Activated gamma-delta T cell treated with Interleukin-2 at 50 U/mL for 16 hours (primary cell): ENCODE measurements at places on chromosomes 7 and 10.

DNA sequence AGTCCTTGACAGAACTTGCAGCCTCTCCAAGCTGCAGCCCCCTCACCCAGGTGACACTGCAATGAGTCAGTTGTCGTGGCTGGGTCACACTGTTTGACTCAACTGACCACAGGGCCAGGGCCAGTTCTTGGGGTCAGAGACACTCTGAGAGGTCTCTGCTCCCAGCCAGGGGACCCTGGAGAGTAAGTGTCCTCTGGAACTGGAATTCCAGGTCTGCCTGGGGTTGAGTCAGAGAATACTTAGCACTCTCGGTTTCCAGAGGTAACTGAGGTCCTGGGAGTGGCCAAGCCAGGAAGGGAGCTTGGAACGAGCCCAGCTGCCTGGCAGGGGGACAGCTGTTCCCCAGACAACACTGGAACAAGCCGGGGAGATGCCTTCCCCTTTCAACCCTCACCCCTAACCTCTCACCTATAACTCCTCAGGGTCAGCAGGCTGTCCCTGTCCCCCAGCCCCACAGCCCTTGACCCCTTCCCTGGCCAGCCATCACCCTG is 2.2 kb upstream of the MYL10 start:
- no peak for DNase-seq

DNA sequence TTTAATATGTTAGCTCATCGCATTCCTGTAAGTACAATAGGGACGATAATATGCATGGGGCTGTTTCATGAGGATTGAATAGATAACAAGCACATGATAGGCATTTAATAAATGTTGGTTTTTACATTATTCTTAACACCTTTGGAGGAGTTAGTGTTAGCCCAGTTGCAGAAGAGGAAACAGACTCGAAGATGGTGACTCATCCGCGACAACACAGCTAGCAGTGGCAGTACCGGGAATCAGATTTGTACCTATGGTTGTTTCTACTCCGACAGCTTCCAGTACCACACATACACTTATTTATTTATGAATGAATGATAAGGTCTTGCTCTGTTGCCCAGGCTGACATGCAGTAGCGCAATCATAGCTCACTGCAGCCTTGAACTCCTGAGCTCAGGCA is 2.9 kb downstream of the LRMDA start:
- DNase-seq = no peak

GRCh38 chr10:30756151-30756550 is 126.6 kb upstream of the LYZL2 start:
- DNase-seq = no peak

GRCh38 chr7:154698726-154699291 is 304.1 kb downstream of the PAXIP1 start:
- no peak for DNase-seq

- DNase-seq = no peak
Observed at GRCh38 chr7:148382596-148382995, 208.0 kb upstream of the C7orf33 start.

DNA sequence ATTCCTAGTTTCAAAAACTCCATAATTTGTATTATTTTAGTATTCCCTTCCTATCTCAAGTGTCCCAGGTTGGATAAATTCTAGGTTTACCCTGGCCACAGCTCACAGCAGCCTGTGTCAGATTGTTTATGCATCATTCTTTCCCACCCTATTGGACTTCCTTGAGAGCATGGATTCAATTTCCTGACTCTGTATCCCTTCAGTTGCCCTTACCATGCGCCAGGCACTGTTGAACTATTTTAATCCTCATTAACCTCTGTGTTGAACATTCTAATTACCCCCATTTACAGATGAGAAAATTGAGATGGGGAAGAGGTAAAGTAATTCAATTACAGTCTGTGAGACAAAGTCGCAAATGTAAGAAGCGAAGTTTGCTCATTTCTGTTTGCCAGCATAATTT is 58.8 kb downstream of the STEAP1B start:
- no peak for DNase-seq

GRCh38 chr7:68866200-68866570 is 732.1 kb upstream of the AUTS2 start:
- no peak for DNase-seq

- no peak for DNase-seq
Observed at GRCh38 chr7:26685606-26686005, 178.8 kb downstream of the SKAP2 start.

DNA sequence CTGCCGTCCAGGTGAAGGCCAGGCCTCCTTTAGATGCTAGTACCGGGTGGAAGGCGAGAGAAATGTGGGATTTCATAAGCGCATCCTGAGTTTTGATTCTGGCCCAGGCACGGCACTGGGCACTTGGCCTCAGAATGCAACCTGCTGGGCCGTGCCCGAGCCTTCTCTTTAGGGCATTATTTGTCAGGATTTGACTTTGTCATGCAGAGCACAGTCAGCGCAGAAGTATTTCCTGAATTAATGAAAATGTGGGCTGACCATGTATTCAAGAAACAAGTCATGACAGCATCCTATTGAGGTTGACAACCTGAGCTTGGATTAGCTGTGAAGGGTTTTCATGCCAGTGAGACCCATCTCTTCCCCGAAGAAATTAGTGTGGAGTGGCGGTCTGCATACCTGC is 34.4 kb downstream of the RCC1L start:
- no peak for DNase-seq

DNA sequence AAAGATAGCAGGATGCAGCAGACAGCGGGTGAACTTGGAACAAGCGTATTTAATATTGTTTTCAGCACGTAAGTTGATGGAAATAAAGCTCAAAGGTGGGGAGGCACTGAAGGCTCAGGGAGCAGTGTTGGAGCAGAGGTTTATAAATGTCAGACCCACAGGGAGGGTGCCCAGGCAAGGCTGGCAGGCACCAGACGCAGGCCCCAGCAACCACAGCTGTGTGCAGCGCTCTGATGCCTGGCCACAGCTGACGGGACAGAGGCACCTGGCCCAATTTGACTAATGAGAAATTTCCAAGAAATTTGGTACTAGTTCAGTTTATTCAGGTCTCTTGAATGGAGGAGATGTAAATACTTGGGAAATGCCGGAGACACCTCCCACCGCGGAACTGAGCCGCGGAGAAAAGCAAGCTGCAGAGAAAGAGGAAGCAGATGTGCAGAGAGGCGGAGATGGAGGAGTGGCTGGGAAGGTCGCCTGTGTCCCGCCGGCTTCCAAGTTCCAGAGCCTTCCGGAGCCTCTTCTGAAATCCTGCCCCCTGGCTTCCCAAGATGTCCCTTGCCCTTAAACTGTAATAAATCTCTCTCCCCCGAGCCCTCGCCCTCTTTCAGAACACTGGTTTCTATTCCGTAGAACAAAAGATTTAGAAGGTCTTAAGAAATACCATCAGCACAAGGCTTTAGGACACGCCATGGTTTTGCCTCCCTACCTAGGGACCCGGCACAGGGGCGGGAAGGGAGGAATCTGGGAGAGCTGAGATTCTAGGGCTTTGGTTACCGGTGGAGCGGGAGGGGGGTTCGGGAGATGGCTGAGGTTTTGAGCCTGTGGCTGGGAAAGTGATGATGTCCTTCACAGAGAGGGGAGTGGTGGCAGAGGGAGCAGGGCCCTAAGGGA is 38.4 kb upstream of the PLXNA4 start:
- no peak for DNase-seq

- no peak for DNase-seq
Observed at GRCh38 chr7:30750683-30751650, 968 bp upstream of the INMT start.

GRCh38 chr7:50394315-50394714 is 55.8 kb downstream of the FIGNL1 start:
- DNase-seq = no peak

DNA sequence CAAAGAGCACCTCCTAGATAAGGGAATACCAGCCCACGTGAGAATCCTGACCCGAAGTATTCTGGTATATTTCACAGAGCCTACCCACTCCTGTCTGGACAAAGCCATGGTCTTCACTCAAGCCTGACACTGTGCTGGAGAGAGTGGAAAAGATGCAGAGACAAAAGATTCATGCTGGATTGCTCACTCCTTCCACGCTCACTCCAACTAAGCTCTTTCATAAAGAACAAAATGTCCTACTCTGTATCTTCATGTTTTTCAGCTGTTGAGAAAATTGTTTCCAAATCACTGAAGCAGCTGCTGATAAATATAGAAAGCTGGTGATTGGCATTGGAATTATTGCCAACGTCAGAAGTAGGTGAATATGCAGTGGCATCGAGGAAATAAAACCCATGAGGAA is 106.0 kb downstream of the ABLIM1 start:
- no peak for DNase-seq

GRCh38 chr7:117767951-117768350 is 105.3 kb downstream of the CTTNBP2 start:
- DNase-seq = no peak

GRCh38 chr7:138880881-138881578 is 83.0 kb upstream of the ATP6V0A4 start:
- DNase-seq = no peak

DNA sequence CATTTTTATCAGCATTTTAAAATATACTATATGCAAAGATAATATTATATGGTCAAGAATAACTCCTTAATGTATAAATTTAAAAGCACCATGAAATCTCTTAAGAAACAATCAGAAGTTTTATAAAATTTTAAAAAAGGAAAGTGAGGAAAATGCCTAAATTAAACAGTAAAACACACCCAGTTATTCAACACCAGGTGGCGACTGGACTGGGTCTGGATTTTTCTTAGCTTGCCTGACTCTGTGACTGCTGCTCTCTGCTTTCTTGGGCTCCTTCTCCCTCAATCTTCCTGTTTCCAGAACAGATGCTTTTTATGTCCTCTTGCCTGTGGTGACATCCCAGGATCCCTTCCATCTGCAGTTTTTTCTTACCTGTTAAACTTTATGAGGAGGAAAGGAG is 200.3 kb downstream of the BICC1 start:
- no peak for DNase-seq

DNA sequence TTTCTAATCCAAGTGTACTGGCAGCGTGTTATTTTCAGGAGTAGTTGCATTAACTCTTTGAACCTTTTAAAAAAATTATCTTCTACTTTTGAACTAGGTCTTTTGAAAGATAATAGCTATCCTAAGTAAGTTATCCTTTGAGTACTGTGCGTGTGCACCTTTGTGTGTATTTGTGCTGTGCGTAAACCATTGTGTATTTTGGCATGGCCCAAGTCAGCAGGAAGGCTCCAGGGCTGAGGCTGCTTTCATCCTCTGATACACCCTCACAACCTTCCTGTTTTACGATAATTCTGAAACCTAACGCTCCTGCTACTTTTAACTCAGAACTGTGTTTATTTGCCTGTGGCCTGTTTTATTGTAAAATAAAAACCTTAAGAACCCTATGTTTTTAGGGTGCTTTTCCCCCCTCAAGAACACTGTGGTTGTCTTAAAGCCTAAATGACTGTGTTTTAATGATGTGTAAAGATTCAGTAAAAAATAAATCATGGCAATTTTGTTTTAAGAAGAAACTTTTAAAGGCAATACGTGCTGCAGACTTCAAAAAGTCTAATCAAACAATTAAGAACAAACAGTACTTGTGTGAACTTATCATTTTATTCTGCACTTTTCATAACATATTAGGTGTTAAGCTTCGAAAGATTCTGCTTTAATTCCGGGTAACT is 57.5 kb downstream of the HDAC9 start:
- no peak for DNase-seq

DNA sequence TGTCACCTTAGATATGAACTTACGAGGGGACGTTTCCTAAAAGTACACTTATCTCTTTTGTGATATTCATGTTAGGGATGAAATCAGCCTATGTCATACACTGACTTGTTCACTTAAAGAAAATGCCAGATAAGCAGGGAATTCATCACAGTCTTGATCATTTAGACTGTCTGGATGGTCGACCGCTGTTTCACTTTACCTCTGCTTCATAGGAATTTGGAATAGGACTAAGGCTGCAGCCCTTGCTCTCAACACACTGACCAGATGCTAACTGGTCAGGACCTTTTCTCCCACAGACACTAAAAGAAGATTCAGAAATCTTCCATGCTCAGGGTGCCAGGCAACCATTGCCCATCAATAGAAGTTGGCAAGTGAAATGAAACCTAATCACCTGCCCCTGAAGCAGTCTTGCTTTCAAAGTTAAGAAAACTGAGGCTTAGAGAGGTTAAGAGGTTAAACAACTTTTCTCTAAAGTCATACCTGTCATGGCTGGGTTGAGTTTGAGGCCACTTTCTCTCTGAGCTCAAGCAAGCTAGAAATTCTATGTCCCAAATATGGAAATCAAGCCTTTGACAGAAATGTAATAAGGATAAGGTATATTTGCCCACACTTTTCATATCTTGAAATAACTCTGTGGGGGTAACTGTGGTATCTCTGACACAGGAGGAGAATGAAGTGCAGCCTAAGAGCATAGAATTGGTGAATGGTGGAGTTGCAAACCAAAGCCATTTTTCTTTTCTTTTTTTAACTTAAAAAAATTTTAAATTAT is 77.1 kb downstream of the MAP3K8 start:
- no peak for DNase-seq

GRCh38 chr7:83457022-83457892 is 191.7 kb downstream of the SEMA3E start:
- DNase-seq = no peak

DNA sequence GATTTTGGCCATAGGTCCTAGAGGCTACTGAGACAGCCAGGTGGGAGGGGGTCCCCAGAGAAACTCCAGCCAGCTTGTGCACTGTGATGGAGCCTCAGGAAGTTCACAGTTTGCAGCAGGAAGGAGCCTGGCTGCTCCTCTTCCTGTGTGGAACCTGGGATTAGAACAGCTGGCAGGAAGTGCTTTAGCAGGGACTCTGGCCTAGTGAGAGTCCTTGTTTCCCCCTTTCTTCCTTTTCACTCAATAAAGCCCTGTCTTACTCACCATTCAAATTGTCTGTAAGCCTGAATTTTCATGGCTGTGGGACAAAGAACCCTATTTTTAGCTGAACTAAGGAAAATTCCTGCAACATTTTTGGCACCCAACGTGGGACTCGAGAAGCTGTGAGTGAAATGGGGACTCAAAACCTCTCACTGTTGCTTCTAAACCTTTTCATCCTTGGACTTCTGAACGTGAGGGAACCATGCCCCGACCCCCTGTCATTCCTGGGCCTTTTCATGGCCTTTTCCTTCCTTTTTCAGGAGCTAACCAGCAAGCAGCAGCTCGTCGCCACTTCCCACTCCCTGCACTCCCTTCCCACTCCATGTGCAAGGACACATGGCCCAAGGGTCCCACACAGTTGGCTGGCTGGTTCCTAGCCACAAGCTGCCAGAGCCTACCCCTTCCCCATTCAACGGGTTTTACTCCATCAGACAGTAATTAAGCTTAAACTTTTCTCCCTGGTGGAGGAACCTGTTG is 32.8 kb upstream of the SORCS3 start:
- DNase-seq = no peak

- DNase-seq = no peak
Observed at GRCh38 chr10:83848677-83849076, 290.6 kb upstream of the GHITM start.
